Globus pallidus (tissue), 1 donor: ENCODE measurements at places on chromosomes 16 and 17.
A peak's percentile ranks its signal among the peaks of the same experiment; 100 is the strongest.

DNA sequence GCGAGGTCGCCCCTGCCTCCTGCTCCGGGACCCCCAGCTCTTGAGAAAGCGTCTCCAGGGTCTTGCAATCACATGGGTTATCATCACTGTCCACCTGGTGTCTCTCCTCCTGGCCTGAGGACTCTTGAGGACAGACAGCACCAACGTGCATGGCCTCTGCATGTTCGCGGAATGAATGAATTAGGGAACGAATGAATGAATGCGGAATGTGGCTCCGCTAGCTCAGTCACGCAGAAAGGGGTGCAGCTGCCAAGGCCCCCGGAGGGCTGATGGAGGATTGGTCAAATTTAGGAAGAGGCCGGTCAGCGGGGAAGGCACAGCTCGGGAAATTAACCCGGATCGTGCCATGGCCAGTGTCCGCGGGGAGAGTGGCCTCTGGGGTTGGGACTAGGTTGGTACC, 3.3 kb downstream of the FBXL16 start:
- DNase-seq, result no peak

GRCh38 chr16:23222929-23223328, 40.4 kb downstream of the SCNN1G start:
- DNase-seq, result no peak

- DNase-seq, result no peak
These were observed 1280.6 kb downstream of the CDH11 start for GRCh38 chr16:63841271-63841670.

- DNase-seq, result no peak
These were observed 2.4 kb downstream of the SLC16A3 start for GRCh38 chr17:82231312-82231561.

DNA sequence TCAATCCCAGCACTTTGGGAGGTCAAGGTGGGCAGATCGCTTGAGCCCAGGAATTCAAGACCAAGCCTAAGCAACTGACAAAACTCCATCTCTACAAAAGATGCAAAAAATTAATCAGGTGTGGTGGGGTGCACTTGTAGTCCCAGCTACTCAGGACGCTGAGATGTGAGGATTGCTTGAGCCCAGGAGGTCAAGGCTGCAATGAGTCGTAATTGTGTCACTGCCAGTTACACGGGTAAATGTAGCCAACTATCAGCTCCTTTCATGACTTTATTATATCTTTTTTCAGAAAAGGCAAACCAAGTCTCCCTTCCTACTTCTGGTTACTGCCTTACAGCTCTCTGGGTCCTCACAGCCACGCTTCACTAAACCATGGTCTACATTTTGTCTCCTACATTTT, 4.0 kb downstream of the SDF2 start:
- no peak for DNase-seq

- DNase-seq, result no peak
These were observed 90.7 kb downstream of the CDH8 start for GRCh38 chr16:61945511-61945910.

- no peak for DNase-seq
These were observed 84.8 kb upstream of the TNRC6C start for GRCh38 chr17:77873500-77874302.

- DNase-seq, result no peak
These were observed 146.3 kb upstream of the TBX2 start for GRCh38 chr17:61253362-61253761.

DNA sequence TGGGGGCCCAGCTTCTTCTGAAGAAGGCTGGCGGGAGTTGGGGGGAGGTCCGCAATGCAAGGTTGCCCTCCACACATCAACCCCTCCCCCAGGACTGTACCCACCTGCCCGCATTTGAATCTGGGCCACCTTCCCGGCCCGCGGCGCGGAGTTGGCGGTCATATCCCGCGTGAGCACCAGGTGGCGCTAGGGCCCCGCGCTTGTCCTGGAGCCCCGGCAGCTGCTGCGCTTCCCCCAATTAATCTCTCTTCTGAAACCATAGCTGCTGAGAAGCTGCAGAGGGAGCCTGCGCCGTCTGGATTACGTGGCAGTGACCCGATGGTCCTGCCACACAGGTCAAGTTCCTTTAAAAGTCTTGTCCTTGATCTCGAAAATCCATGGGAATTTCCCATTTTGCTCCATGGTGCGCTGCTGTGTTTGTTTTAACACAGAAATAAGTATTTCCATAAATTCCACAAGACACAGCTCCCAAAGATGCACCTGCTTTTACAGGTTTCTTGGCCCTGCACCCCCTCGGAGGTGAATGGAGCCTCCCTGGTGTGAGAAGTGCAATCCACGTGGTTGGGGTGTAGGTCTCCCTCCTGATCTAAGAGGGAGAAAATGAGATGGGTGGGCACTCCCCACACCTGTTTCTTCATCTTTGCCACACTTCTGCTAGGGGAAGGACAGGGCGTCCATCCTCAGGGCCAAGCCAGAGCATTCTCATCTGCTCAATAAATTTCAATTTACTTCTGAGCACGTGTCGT, 22.1 kb downstream of the COX4I1 start:
- DNase-seq, result peak; percentile 62

- DNase-seq, result peak; percentile 12
These were observed 963 bp downstream of the COPRS start for GRCh38 chr17:31857920-31858641.

GRCh38 chr17:41835800-41836549, at the start of gene NT5C3B:
Gene NT5C3B, minus strand, starts transcription at chr17:41836232. Its CDS starts 39 bp downstream, at chr17:41836193.
- DNase-seq, result peak; percentile 46

GRCh38 chr16:59909262-59909661, 1175.1 kb upstream of the GOT2 start:
- DNase-seq, result no peak

DNA sequence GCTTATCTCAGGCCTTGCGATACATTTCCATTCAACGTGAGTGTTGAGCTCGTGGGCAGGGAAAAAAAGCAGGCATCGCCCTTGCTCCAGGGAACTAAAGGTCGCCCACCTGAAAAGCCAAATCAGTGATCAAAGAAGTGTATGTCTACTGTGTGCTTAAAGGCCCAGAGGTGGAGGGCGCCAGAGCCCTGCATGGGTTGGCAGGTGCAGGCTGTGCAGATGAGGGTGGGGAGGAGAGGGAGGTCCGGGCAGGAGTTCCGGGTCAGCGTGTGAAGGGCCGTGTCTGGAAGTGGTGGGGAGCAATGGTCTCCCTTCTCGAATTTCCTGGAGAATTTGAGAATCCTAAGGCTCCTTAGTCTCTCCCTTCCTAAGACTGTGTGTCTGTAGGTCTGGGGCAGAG, 7.2 kb downstream of the ADAM11 start:
- no peak for DNase-seq

- no peak for DNase-seq
These were observed 264.7 kb downstream of the SOX9 start for GRCh38 chr17:72385475-72385874.

DNA sequence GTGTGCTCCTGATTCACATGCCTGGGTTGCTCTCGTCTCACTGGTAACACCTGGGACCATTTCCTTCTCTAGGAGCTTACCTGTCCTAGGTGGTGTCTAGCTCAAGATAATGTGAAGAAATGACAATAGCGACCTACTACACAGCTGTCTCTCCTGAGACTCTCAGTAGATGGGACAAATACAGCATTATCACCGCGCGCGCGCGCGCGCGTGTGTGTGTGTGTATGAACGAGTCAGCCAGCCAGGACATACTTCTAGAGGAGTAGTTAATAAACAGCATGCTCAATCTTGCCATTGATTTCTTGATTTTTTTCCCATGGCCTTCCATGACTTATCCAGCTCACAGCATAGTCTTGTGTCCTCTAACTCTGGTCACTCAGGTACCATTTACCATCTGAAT, 268.6 kb downstream of the PHKB start:
- no peak for DNase-seq

GRCh38 chr16:58046936-58047335, 21.4 kb downstream of the MMP15 start:
- DNase-seq, result no peak

DNA sequence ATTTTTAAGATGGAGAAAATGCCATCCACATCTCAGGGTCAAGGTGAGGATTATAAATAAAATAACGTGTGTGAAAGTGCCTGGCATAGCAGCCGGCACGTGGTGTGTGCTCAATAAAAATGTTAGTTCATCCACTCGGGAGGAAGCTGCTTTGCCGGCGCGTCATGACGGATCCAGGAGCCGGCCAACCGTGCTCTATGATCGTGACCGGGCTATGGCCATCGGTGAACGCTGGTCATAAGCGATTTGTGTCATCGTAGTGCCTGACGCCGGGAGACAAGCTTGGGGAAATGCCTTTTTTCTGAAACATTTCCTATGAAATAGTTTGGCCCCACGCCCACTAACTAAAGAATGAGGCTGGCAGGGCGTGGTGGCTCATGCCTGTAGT, 74.0 kb downstream of the CMC2 start:
- DNase-seq, result peak; percentile 15

- DNase-seq, result no peak
These were observed 19.6 kb downstream of the SNN start for GRCh38 chr16:11687601-11688519.

- no peak for DNase-seq
These were observed 36.6 kb downstream of the RAB11FIP4 start for GRCh38 chr17:31428111-31428510.

DNA sequence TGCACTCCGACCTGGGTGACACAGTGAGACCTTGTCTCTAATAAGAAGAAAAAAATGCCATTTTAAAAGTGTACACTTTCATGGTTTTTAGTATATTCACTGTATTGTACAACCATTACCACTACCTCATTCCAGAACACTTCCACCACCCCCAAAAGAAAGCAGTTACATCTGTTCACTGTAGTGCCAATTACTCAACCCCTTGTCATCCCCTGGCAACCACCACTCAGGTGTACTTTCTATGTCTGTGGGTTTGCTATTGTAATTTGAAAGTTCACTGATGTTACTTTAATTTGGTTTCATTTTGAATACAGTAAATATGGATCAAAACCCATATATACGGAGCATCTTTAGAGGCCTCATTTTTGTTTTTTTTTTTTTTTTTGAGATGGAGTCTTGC, 6.1 kb downstream of the ZG16 start:
- no peak for DNase-seq

- no peak for DNase-seq
These were observed 5.8 kb upstream of the WFDC1 start for GRCh38 chr16:84288902-84289301.

DNA sequence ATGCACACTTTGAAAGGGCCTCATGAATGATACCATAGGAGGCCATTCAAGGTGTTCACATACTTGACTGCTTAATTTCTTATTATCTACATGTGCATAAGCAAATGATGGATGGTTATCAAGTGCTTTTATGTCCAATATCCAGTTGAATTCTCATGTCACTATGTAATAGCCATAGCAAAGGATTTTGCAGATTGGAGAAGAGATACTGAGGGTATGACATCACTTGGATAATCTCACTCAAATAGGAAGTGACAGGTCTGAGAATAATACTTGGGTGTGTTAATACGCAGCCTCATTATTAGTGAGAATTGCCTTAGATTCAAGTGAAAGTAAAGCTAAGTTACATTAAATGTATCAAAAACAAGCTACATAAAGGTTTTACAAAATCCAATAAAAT, 1208.6 kb downstream of the CDH11 start:
- no peak for DNase-seq

GRCh38 chr17:31251105-31251969, 45.7 kb downstream of the OMG start:
- no peak for DNase-seq

GRCh38 chr17:27571563-27572352, 59.2 kb upstream of the LGALS9 start:
- DNase-seq, result no peak

GRCh38 chr17:49759203-49759602, 4.7 kb downstream of the FAM117A start:
- DNase-seq, result no peak

DNA sequence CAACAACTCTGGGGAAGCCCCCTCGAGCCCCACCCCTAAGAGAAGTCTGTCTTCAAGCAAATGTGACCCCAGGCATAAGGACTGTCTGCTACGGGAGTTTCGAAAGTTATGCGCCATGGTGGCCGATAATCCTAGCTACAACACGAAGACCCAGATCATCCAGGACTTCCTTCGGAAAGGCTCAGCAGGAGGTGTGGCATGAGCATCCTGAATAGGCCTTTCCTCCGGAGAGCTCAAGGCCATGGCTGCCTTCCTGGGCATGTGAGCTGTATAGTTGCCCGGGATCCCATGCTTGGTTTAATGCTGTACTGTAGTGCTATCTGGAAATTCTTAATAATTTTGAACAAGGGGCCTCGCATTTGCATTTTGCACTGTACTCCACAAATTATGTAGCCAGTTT, 9.2 kb downstream of the LIG3 start:
- DNase-seq, result no peak

- DNase-seq, result no peak
These were observed 297 bp downstream of the TBC1D10B start for GRCh38 chr16:30369938-30370455.

DNA sequence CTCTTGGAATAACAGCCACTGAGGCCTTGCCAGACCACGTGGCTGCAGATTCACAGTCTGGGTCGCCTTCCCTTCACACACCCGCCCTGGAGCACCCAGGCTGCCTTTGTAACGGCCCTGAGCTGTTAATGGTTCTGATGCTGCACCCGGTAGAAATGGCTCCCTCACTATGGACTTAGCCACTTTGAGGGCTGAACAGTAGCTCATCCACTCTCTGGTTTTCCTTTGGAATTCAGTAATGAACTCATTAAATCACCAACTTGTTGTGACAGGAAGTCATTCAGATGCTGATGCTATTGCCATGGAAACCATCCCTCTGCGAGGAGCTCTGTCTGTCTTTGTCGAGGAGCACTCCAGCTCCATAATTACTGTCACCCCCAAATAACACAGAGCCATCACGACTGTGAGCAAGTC, 59.2 kb downstream of the CDK5R1 start:
- peak; percentile 86 for DNase-seq

DNA sequence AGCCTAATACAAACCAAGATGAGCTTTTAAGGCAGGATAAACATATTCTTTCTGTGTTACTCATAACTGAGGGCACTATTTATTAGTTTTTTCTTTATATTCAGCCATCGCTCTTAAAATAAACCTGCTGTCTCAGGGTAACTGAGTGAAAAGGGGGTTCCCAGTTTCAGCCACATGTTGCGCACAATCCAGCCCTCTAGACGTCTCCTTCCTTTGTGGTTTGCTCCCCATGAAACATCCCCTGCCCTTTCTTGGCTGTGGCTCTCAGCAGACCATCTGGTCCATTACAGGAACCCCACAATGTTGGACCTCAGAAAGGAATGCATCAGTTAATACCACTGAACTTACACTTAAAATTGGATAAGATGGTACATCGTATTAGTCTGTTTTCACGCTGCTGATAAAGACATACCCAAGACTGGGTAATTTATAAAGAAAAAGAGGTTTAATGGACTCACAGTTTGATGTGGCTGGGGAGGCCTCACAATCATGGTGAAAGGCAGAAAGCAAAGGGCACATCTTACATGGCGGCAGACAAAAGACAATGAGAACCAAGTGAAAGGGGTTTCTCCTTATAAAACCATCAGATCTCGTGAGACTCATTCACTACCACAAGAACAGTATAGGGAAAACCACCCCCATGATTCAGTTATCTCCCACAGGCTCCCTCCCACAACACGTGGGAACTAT, 12.6 kb upstream of the IL21R start:
- no peak for DNase-seq

- no peak for DNase-seq
These were observed 82.5 kb downstream of the NLK start for GRCh38 chr17:28124962-28125361.

GRCh38 chr17:81918832-81919545, 1.0 kb upstream of the SIRT7 start:
- DNase-seq, result no peak

GRCh38 chr17:36590082-36590481, 1.6 kb upstream of the DHRS11 start:
- DNase-seq, result no peak
